ENCODE measurements at places on chromosomes 6 and 20. TPM values are rescaled to one million over a fixed set of nuclear protein-coding genes. Genes with fewer than 3 reads are reported as not detected.

PTPRK gene
- 92.8 TPM for total RNA-seq

ADAM33 gene
- total RNA-seq, result 81.7 TPM

OLIG3 gene
- total RNA-seq, result not detected

CFB gene
- 0.48 TPM for total RNA-seq

HDGFL1 gene
- total RNA-seq, result not detected

C20orf144 gene
- total RNA-seq, result 0.18 TPM
